ENCODE measurements at places on chromosomes 3 and 15.

DNA sequence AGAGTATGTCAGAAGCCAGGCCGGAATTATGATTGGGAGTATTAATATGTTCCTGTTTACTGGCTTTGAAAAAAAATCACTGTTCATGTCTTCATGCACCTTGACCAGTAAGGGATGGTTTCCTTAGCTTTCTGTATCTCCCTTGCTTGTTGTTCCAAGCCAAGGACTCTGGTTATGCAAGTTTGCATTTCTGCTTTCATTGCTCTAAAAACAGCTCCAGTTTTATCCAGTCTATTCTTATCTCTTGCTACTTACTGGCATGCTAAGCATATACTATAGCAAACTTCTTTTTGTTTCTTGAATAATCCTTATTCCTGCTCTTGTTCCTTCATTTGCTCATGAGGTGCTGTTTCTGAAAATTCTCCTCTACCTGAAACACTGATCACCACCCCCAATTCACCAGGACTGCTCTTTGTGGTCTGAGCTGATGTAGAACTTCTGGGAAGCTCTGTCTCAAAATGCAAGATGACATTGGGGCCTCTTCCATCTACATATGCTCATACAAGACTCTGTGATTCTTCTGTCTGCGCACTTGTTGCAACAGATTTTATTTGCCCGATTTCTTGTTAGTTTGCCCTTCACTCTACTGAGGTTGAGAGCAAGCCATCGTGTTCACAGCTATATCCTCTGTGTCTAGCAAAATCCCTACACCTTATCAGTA, 173.0 kb downstream of the EBLN2 start:
- DNase-seq, result no peak

GRCh38 chr3:179652447-179653095, at the start of gene USP13:
USP13 (plus strand) TSS chr3:179653040; CDS start chr3:179653226, 186 bp downstream.
- peak; percentile 62 for DNase-seq

DNA sequence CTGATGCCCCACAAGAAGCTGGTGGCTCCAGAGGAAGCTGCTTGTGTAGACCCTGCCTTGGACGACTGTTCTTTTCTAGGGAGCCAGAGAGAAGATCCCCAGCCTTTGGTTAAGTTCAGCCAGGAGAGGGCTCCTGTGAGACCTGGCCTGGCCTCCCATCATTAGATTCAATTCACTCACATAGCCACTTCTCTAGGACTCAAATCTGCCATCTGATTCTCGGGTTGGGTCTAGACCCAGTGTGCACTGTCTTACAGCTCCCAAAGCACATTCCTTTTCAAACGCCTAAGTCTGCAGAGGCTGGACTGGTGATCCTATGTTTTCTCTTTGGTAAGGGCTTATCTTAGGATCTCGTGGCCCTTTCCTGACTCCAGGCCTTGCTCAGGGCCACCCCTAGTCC, 81.7 kb upstream of the NPHP3 start:
- DNase-seq, result no peak

DNA sequence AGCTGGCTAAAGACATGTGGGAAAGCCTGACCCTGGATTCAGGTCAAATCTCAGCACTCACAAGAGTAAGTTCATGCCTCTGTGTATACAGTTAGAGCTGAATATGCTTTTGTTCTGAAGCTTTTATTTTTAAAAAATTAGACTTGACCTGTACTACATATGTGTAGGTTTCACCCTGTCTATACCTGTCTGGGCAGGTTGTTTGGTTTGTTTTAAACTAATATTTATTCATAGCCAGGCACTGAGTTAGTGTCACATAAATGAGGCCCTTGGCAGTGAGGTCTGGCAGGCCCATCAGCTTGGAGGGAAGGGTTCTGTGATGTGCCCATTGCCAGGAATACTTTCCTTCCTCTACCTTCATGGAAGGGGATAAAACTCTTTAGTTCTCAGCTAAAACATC, 1.9 kb downstream of the DNAJA4 start:
- no peak for DNase-seq

DNA sequence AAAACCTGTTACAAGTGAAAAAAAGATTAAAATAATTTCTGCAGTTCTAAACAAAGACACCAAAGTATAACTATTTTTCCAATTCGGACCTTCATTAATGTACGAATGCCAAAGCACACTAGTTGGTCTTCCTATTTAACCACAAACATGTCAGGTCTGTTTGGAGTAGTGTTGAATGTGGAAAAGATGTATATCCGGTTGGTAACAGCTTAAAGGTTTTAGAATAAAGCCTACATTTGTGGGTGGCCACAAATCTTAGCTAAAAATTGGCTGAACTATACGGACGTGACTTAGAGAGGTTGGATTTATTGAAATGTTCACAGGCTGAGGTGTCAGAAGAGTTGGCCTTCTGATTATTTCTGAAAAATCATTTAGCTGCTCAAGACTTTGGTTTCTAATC, 78.4 kb downstream of the FSIP1 start:
- DNase-seq, result no peak

DNA sequence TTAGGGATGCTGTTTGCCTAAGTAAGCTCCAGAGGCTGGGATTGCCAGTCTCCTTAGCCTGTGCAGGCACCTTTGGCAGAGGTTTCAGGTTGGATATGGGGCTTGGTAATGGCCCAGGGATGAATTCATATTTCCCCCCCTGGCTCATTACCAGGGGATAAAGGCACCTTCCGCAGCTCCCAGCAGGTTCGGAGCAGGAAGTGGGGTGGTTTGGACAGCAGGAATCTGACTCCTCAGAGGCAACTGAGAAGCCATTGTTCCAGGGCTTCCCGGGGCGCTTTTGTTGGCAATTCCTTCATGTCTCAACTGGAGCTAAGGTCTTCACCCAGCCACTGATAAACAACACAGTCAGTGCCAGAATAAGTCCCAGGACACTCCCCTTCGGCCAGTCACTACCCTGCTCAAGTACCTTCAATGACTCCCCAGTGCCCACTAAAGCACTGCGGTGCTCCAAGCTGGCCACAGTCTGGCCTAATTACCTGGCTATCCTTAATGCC, 85.3 kb upstream of the SLC6A6 start:
- no peak for DNase-seq

GRCh38 chr15:98651581-98652220, 3.4 kb downstream of the IGF1R start:
- no peak for DNase-seq

DNA sequence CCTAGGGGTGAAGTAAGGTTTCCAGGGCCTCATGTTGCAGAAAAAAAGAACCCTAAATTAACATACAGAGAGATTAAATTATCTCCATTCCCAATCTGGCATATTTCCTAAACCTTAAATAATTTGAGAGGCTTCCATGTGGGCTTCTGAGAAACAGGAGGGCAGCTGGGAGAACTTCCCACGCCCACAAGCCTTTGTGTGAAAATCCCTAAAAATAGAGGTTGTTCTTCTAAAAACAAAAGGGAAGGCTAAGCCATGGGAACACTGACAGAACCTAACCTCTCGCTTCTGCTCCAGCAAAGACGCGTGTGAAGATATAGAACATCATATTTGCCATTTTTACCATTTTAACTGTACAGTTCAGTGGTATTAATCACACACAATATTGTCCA, 812 bp upstream of the SLC12A8 start:
- no peak for DNase-seq

DNA sequence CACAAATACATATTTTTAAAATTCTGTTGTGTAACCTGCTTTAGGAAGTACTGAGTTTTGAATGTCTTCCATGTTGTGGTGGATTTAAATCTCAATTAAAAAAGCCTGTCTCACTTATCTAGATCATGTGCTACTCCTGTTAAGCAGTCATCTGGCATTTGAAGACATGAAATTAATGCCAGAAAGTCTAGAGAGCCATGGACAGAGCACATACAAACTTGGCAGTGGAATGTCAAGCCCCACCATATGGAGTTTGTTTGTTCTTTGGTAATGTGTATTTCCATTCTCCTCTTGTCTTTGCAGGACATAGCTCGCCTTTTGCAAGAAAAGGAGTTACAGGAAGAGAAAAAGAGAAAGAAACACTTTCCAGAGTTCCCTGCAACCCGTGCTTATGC, 39.3 kb upstream of the UTS2B start:
- DNase-seq, result no peak

DNA sequence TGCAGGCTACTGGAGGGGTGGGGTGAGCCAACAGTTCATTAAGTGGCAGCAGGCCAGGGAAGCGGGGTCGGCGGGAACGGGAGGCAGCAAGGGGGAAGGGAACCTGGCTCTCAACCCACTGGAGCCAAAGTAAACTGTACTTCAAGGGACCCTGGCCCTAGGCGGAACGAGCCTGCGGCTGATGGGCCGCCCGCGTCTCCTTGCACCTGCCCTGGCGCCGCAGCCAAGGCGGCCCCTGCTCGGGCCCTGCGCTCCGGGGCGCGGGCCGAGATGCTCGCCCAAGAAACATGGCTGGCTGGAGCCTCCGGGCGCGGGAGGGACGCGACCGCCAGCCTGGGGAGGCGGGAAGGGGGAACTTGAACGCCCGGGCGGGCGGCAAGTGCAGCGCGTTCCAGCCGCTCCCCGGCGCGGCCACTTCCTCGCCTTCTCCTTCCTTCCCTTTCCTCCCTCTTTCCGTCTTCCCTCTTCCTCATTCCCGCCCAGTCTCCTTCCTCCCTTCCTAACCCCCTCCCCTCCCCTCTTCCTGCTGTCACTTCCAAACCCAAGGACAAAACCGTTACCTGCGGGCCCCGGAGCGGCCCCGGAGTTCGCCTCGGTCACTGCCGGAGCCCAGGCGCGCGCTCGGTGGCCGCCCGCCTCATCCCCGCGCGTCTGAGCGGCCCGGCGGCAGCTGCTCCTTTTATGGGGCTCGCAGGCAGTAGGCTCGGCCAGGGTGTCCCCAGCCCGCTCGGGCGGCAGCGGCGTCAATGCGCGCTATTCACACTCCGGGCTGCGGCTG, 489.7 kb downstream of the MAGI1 start:
- no peak for DNase-seq

DNA sequence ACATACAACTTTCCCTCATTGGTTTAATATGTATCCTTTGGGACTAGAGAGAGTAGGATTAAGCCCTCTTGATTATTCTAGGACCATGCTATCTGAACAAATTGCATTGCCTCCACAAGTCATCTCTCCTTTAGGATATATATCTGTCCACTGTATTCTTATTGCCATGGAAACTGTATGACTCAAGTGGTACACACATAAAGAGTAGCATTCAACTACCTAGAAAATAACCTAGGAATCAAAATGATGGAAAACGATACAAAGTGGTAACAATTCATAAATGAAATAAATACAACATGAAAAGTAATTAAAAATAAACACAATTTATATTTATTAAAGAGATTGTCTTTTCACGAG, 212.1 kb upstream of the P2RY1 start:
- no peak for DNase-seq

- DNase-seq, result no peak
These were observed 372.3 kb downstream of the SV2B start for GRCh38 chr15:91472316-91472756.

DNA sequence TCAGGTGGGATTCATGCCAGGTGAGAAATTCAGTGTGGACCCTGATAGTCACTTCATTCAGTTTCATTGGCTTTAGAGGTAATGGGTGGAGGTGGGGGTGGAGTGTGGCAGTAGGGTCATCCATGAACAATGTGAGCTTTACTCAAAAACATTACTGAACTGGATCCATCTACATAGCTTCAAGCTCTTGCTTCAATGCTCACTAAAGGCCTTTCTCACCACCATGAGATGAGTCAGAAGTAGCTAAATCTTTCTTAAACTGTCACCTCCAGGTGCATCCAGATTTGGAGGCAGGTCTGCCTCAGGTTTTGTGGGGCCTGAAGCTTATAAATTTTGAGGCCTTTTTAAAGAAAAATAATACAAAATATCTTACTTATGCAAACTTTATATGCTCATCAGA, 363.6 kb downstream of the CHST2 start:
- DNase-seq, result no peak

DNA sequence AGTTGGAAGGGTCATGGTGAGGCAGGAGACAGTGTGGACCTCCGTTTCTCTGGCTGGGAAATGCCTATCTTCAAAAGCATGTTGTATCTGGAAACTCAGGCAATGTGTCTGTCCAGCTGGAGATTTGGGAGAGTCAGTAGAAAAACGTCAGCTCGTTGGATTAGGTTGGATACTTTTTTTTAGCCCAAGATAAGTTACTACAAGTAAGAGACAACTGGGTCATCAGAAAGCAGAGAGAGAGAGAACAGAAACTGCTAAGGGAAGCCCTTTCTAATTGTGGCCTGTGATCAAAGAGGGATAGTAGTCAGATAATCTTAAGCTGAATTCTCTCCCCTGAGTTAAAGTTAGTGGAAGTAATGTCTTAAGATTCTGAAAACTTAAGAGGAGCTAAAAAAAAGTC, 78.9 kb upstream of the ZNF280D start:
- no peak for DNase-seq

GRCh38 chr3:116198087-116198486, 247.2 kb downstream of the LSAMP start:
- DNase-seq, result no peak

DNA sequence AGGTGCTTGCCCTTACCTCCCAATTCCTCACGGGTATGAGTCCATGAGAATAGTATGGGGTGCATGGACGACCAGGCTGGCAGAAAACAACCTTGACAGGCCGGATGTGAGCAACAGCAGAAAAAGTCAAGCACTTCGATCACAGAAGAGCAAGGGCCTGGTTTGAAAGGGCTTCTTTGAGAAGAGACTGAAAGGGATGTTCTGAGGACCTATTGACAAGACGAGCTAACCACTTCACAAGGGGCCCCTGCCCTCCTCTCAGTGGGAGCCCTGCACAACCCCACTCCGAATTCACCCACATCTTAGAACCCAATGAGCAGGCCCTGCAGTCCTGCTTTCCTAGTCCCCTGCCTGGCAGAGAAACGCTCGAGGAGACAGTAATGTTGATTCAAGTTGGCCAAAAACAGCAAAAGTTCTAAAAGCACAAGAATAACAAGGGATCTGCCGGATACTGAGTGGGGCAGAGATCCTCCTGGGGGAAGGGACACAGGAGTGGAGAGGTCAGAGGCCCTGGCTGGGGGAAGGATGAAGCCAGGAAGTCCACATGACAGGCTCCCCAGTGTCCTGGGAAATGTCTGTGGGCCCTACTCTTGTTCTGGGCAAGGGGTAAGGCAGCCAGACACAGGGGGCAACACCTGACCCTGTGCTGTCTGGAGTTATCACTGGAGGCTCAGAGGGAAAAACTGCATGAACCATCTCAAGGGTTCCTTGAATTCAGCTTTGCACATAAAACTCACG, 14.8 kb upstream of the CX3CR1 start:
- DNase-seq, result no peak

DNA sequence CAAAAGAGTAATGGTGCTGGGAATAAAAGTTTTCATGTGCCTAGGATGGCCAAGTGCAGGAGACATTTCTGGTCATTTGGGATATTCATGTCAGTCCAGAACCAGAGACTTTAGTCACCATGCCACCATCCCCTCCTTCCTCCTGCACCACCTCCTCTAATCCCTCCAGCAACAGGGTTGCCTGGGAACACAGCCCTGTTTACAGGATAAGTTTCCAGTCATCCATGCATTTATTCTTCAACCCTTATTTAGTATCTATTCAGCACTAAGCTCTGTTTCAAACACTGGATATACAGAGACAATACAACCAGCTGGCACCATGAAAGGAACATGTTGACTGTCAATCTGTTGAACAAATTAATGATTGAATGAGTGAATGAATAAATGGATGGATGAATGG, 211.7 kb downstream of the CLSTN2 start:
- DNase-seq, result no peak
